ENCODE measurements at places on chromosomes 4 and X.

GRCh38 chr4:138981930-138982390 is 33.6 kb upstream of the NOCT start:
- DNase-seq = no peak

DNA sequence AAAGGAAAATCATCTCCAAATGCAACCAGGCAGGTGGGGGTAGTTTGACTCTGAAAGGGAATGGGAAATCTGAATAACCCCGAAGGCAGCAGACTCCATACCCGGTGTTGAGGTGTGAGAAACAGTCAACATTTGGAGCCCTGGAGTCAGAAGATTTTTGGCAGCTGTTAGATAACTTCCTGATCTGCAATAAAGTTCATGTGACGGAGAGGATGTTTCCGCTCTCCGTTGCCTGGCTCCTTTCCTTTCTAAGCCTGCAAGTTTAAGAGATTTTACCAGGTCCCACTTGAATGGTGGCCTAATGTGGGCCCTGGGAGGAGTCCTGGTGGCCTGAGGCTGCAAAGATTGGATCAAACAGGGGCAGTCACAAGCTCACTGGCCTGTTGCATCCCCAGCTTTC is 27.7 kb downstream of the HAND2 start:
- DNase-seq = no peak

DNA sequence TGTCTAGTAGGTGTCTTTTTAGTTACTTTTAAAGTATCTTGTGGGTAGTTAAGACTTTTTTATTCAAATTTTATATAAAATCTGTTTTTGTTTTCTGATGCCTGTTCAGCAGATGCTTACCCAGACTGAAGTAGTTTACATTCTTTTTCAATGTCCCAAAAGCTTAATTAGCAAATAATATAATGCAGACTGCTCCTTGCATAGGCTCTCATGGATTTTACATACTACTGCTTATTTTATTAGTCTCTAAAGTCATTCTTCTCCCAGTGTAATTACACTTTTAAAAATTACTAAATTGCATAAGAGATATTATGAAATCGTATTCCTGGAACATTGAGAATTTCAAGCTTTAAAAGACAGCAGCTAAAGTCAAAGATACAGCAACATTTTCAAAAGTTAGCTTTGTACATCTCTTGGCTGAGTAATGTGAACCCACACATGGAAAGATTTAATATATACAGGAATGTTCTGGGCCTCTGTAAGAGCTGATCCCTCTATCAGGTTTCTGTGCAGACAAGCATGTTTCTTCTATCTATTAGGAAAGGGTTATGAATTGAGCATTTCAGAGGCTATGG is 148.4 kb upstream of the SPRY1 start:
- no peak for DNase-seq

- no peak for DNase-seq
Observed at GRCh38 chr4:12761694-12762093, 722.4 kb downstream of the RAB28 start.

DNA sequence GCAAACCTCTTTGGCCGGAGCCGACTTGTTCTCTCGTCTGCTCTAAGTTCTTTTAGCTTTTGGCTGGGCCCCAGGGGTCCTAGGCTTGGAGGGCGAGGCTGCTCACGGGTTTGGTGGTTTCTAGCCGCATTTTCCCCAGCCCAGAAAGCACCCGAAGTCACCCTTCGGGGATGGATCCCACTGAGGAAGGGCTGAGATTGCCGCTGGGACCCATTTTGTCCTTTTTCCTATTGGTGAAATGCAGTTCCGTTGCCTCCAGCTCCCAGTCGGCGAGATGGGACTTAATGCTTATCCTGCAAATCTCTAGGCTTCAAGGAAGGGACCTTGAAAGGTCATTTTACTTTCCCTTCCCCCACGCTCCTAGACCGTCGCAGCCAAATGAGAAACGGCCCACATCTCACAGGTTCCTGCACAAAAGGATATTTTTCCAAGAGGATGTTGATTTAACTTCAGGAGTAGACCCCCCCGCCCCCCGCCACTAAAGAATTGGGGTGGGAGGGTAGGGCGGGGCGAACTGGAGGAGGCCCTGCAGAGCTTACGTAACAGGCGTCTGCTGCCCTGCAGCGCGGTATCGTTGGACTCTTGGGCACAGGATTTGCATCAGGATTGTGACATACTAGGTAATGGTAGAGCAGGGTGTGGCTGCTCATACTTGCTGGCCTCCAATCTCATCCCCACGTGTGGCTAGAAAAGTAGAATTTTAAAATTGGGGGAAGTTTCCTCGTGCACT is 564 bp downstream of the PGK1 start:
- DNase-seq = no peak

GRCh38 chr4:1356181-1356998 is 9.4 kb downstream of the UVSSA start:
- no peak for DNase-seq

DNA sequence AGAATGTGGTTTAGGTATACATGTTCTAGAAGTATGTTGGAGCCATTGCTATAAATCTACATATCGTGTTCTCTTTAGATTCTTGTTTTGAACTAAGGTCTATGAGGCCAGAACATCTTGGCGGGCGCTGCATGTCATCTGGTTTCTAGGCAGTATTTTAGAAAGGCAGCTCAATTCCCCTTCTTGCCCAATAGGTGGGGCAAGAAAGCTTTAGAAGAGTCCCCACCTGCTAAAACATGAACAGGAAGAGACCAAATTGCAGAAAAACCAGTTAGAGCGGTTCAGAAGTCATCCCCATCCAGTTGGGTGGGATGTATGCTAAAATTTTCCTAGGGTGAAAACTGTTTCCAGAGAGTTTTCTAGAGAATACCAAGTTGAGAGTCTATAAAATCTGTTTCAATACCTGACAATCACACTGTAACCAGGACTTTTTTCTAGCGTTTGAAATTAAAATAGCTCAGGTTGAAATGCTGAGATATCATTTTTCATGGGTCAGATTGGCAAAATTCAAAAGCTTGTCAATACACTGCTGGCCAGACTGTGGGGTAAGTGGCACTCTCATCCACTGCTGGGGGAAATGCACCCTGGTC is 17.5 kb upstream of the SH3KBP1 start:
- DNase-seq = no peak

DNA sequence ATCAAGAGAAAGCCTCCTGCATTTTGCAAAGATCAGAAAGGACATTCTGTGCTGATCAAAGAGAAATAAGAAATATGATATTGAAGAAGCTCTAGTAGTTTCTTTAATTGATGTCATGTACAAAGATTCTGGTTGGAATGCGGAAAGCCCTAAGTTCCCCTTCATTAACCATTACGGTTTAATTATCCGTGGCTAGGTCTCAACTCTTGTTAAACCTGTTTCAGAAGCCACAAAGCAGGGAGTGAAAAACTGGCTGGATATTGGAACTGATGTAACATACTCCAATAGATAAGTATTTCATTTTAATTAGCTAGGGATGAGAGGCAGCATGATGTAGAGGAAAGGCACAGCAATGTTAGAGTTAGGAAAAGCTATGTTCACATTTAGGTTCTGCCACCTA is 55.7 kb downstream of the SPANXN3 start:
- DNase-seq = no peak

- DNase-seq = no peak
Observed at GRCh38 chrX:80174925-80175574, 160.5 kb downstream of the TBX22 start.

GRCh38 chrX:53280331-53281320 is 758 bp downstream of the IQSEC2 start:
- no peak for DNase-seq

DNA sequence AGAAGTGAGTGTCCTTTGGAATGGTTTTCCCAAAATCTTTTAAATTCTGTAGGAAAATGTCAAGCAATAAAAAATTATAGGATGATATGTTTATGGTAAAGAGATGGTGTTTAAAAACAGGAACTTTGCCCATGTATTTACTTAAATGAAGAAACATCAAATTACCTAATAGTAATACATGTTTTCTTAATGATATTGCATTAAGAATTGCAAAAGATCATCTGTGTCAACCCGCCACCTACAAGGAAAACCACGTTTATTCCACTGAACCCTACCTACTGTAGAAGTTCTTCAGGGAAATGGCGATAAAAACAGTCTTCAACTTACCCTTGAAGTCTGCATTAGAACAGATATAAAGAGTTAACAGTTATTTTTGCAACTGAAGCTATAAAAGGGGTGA is 67.2 kb upstream of the NDP start:
- DNase-seq = no peak

- DNase-seq = no peak
Observed at GRCh38 chr4:188414441-188414840, 275.2 kb downstream of the TRIML1 start.

DNA sequence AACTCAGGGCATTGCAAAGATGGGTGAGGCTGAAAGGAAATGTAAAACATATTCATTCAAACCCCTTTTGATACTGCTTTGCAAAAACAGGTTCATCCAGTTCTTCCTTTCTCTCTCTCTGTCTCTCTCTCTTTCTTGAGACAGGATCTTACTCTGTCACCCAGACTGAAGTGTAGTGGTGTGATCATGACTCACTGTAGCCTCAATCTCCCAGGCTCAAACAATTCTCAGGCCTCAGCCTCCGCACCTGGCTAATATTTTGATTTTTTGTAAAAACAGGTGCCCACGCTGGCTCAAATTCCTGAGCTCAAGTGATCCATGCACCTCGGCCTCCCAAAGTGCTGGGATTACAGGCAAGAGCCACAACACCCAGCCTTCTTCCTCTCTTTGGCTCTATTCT is 15.6 kb upstream of the DCHS2 start:
- no peak for DNase-seq

DNA sequence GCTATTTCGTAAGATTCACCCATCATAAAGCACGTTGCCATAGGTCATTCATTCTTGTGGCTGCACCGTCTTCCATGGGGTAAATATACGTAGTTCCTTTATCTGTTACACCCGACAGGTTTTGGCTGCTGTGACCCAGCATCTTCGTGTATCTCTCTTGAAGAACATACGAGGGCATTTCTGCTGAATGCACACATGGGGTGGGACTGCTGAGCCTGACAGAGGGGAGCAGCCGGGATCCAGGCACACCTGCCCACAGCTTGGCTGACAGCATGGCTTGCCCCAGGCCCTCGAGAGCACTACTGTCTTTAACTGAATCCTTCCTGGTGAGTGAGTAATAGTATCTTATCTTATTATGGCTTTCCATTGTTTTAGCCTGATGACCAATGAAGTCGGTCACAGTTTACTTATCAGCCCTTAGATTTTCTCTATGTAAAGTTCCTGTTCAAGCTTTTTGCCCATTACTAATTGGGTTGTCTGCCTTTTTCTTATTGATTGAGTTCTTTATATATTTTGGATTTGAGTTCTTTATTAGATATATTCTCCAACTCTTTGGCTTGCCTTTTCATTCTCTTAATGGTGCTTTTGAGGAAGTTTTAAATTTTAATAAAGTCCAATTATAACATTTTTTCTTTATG is 45.0 kb upstream of the MXD4 start:
- no peak for DNase-seq

GRCh38 chrX:154091678-154092077 is 5.8 kb downstream of the MECP2 start:
- no peak for DNase-seq

DNA sequence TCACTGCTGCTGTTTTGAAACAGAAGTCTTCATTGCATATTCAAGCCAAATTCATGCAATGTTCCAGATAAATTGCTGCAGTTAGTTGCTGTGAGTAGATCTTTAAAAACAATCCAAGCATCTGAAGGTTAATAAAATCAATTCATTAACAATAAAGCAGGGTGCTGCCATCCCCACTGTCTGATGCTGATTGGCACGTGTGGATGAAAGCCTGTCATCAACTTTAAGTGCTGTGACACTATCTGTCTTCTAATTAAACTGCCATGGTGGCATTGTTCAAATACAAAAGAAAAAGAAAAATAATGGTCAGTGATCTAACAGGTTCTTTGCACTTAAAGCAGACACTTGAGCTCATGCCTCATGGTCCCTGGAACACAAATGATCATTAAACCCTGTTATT is 63.0 kb upstream of the MND1 start:
- no peak for DNase-seq

- no peak for DNase-seq
Observed at GRCh38 chr4:141580523-141580922, 55.9 kb upstream of the IL15 start.
